ENCODE measurements at places on chromosomes 1 and 21.

DNA sequence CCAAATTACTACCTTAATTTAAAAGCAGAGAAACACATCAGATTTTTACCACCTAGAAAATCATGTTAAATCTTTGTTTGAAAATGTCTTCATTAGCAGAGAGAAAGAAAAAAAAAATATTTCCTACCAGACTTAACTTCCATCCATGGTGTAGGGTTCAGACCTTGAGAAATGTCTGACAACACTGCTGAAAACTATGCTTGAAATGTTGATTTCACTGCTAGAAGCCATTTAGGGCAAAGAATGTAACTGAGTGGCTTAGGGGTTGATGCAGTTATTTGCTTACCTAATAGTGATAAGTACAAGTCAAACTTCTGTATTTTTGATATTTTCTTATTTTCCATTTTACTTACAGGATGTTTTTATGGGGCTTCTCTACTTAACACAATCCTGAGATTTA lies 495.6 kb upstream of the NEGR1 start:
- H3K36me3 ChIP-seq: no peaks in the 10 kb centered on the region
- no peak overlapping the region for H3K4me3 ChIP-seq
- no peak for DNase-seq
- no peaks in the 10 kb centered on the region for H3K4me1 ChIP-seq

DNA sequence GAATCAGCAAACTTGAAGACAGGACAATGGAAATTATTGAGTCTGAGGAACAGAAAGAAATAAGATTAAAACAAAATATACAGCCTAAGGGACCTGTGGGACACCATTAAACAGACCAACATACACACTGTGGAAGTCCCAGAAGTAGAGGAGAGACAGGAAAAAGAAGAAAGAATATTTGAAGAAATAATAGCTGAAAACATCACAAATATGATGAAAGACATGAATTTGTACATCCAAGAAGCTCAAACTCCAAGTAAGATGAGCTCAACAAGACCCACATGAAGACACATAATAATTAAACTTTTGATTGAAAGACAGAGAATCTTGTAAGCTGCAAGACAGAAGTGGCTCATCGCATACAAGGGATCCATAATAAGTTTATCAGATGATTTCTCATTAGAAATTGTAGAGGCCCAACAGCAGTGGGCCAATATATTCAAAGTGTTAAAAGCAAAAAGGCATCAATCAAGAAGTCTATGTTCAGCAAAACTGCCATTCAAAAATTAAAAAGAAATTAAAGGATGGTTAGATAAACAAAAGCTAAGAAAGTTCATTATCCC lies 311.3 kb upstream of the ADGRL2 start:
- no peak for DNase-seq
- H3K4me3 ChIP-seq: no peak overlapping the region
- H3K27ac ChIP-seq: no peak overlapping the region
- H3K27me3 ChIP-seq: no peaks in the 10 kb centered on the region

GRCh38 chr1:196858811-196859210 lies 29.0 kb upstream of the CFHR4 start:
- no peak for DNase-seq
- H3K27ac ChIP-seq: no peak overlapping the region
- no peaks in the 10 kb centered on the region for H3K36me3 ChIP-seq
- H3K27me3 ChIP-seq: no peaks in the 10 kb centered on the region
- no peaks in the 10 kb centered on the region for H3K4me1 ChIP-seq
- H3K4me3 ChIP-seq: no peak overlapping the region

DNA sequence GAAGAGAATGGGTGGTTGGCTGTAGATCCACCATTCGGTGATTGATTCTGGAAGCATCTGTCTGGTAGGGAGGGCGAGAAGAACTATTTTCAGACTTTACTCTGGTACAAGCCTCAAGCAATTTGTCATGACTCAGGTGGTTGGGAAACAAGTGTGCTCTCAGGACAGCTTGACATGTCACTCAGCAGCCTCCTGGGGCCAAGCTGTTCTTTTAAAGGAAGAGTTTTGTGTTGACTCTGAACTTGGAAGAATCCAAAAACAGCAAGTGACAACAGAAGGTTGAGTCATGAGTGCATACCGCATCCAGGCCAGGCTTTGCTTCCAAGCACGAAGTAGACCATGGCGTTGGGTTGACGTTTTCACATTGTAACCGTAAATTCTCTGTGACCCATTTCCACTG lies 65.9 kb downstream of the CLIC6 start:
- no peaks in the 10 kb centered on the region for H3K4me1 ChIP-seq
- no peak overlapping the region for H3K27ac ChIP-seq
- H3K4me3 ChIP-seq: no peak overlapping the region
- peaks cover 28% of the 10 kb centered on the region for H3K27me3 ChIP-seq
- no peaks in the 10 kb centered on the region for H3K36me3 ChIP-seq

DNA sequence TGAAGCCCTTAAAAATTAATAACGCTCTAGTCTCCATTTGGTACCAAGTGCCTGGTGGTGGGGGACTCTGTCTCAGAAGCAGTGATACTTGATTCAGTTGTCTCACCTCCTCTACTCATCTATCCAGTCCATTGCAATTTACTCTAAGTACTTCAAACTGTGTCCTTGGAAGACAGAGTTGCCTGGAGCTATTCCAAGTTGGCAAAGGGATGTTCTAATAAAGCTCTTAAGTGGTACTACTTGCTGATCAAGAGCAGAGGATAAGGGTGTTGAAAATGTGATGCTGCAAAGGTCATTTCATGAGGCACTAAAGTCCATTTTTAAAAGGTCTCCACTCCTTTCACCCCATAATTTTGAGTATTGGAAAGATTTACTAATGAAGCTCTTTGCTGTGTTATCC lies 142.2 kb downstream of the NFIA start:
- H3K27me3 ChIP-seq: no peaks in the 10 kb centered on the region
- H3K4me1 ChIP-seq: no peaks in the 10 kb centered on the region
- DNase-seq: no peak
- H3K27ac ChIP-seq: no peak overlapping the region
- H3K4me3 ChIP-seq: no peak overlapping the region
- no peaks in the 10 kb centered on the region for H3K36me3 ChIP-seq

- H3K4me3 ChIP-seq: no peak overlapping the region
- H3K27ac ChIP-seq: no peak overlapping the region
- no peak for DNase-seq
Observed at GRCh38 chr21:36065497-36066036, 4.3 kb upstream of the CBR1 start.

DNA sequence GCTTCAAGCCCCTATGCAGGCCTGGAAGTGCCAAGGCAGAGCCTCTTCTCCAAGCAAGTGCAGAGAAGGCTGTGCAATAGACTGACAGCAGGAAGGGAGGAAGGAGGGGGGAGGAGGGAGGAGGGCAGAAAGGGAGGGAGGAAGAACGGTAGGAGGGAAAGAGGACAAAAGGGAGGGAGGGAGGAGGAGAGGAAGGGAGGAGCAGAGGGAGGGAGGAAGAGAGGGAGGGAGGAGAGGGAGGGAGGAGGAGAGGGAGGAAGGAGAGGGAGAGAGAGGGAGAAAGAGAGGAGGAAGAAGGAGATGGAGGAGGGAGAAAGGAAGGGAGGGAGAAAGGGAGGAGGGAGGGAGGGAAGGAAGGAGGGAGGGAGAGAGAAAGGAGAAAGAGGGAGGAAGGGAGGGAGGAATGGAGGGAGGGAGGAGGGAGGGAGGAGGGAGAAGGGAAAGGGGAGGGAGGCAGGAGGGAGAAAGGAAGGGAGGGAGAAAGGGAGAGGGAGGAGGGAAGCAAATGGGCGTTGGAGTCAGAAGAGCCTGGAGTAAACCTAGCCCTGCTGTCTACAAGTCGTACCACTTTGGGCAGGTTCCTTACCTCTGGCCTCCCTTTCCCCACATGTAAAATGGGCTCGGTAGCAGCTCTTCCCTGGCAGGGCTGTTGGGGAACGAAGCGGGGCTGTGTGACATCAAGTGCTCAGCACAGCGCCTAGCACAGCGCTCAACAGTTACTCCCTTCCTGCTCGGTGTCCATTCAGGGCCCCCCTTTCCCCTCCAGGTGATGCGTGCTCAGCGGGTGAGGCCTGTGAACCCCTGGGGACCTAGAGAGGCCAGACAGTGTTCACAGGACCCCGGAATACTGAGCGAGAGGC lies 244.6 kb downstream of the NPHP4 start:
- DNase-seq: no peak
- no peaks in the 10 kb centered on the region for H3K4me1 ChIP-seq
- H3K36me3 ChIP-seq: no peaks in the 10 kb centered on the region

- H3K4me1 ChIP-seq: no peaks in the 10 kb centered on the region
- no peak overlapping the region for H3K27ac ChIP-seq
- no peak for DNase-seq
- no peak overlapping the region for H3K4me3 ChIP-seq
- H3K27me3 ChIP-seq: peaks cover 5% of the 10 kb centered on the region
Observed at GRCh38 chr21:28464095-28464494, 528.6 kb downstream of the LTN1 start.

- H3K36me3 ChIP-seq: no peaks in the 10 kb centered on the region
- H3K27ac ChIP-seq: no peak overlapping the region
- no peak for DNase-seq
- H3K27me3 ChIP-seq: no peaks in the 10 kb centered on the region
- H3K4me3 ChIP-seq: no peak overlapping the region
Observed at GRCh38 chr1:232017057-232017456, 390.5 kb downstream of the DISC1 start.

GRCh38 chr1:57963581-57963980 lies 539.7 kb upstream of the DAB1 start:
- no peak overlapping the region for H3K27ac ChIP-seq
- no peak overlapping the region for H3K4me3 ChIP-seq
- H3K27me3 ChIP-seq: no peaks in the 10 kb centered on the region
- no peaks in the 10 kb centered on the region for H3K36me3 ChIP-seq
- no peak for DNase-seq
- no peaks in the 10 kb centered on the region for H3K4me1 ChIP-seq

DNA sequence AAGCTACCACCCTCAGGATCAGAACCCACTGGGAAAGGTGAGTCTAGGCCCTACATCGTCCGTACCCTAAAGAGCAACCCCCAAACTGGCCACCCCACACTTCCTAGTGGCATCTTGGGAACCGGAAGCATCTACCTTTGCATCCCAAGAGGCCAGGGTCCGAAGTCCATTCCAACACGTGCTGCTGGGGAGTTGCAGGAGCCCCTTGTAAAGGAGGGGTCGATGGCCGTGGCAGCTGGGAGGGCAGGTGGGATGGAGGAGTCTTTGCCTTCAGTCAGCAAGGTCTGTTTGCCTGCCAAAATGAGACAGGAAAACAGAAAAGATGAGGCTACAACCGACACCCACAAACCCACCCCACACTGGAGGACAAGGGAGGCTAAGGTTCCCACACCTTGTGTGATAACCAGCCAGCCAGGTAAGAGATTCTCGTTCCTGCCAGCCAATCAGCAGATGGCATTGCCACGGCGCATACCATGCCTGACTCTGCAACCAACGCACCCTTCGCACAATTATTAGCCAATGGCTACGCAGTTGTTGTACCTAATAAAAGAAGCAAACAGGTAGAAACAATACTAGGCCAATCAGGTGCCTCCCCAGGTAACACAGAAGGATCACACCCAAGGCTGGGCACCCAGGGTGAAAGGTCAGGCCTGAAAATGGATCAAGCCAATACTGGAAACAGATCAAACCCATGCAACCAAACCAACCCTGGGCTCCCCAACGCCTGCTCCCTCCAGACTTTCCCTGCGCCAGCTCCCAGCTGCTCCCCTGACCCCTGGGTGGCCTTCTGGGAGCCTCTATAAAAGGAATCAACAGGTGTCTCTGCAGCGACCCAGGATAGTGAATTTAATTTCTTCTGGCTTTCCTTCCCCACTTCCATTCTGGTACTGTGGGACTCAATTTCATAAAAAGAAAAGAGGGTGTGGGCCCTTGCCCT lies 35.6 kb downstream of the CASZ1 start:
- H3K4me3 ChIP-seq: no peak overlapping the region
- H3K36me3 ChIP-seq: no peaks in the 10 kb centered on the region
- H3K27me3 ChIP-seq: peaks cover 11% of the 10 kb centered on the region

- DNase-seq: no peak
- H3K27me3 ChIP-seq: no peaks in the 10 kb centered on the region
- H3K4me3 ChIP-seq: no peak overlapping the region
Observed at GRCh38 chr1:212152308-212152693, 116.8 kb downstream of the DTL start.

- H3K36me3 ChIP-seq: peaks cover 1% of the 10 kb centered on the region
- no peaks in the 10 kb centered on the region for H3K27me3 ChIP-seq
- H3K4me1 ChIP-seq: no peaks in the 10 kb centered on the region
- no peak for DNase-seq
Observed at GRCh38 chr1:97654876-97655585, 265.8 kb downstream of the DPYD start.

GRCh38 chr1:150150133-150151021 lies 661 bp downstream of the PLEKHO1 start:
- no peak for DNase-seq
- peak overlapping the region; percentile 95 for H3K4me3 ChIP-seq
- peaks cover 39% of the 10 kb centered on the region for H3K36me3 ChIP-seq

DNA sequence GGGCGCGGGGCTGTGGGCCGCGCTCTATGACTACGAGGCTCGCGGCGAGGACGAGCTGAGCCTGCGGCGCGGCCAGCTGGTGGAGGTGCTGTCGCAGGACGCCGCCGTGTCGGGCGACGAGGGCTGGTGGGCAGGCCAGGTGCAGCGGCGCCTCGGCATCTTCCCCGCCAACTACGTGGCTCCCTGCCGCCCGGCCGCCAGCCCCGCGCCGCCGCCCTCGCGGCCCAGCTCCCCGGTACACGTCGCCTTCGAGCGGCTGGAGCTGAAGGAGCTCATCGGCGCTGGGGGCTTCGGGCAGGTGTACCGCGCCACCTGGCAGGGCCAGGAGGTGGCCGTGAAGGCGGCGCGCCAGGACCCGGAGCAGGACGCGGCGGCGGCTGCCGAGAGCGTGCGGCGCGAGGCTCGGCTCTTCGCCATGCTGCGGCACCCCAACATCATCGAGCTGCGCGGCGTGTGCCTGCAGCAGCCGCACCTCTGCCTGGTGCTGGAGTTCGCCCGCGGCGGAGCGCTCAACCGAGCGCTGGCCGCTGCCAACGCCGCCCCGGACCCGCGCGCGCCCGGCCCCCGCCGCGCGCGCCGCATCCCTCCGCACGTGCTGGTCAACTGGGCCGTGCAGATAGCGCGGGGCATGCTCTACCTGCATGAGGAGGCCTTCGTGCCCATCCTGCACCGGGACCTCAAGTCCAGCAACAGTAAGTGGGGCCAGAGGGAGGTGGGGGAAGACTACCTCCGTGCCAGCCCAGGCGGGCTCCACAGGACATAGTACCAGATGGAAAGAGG lies 808 bp downstream of the MAP3K21 start:
- peaks cover 10% of the 10 kb centered on the region for H3K4me1 ChIP-seq
- no peaks in the 10 kb centered on the region for H3K36me3 ChIP-seq
- peak; percentile 25 for DNase-seq
- H3K4me3 ChIP-seq: peak overlapping the region; percentile 80
- peaks cover 19% of the 10 kb centered on the region for H3K27me3 ChIP-seq

DNA sequence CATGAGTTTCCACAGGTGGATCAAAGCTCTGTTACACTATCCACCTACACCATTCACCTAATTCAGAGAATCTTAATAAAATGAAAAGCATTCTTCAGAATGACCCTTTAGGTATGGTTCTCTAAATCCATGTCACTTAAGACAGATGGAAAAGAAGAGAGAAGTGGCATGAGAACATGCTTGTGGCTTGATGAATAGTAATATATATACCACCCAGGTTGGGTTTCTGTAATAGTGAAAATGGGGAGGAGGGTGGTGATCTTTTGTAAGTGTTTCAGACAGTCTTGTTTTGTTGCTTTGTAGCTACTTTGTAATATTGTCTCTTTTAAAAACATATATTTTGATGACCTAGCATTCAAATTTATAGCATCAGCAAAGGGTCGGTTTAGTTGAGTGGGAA lies 469.8 kb downstream of the USP25 start:
- no peak overlapping the region for H3K27ac ChIP-seq
- H3K36me3 ChIP-seq: no peaks in the 10 kb centered on the region
- H3K4me1 ChIP-seq: peaks cover 7% of the 10 kb centered on the region

GRCh38 chr1:48105165-48105564 lies 108.0 kb upstream of the TRABD2B start:
- H3K4me3 ChIP-seq: no peak overlapping the region
- no peak overlapping the region for H3K27ac ChIP-seq
- no peak for DNase-seq
- peaks cover 19% of the 10 kb centered on the region for H3K27me3 ChIP-seq

Data from stimulated activated naive B cell treated with anti-CD40 and anti-IgM and Interleukin-4, amounts not matched to agents 10 μg/mL and 1 μg/mL and 100 μg/mL, for 72 hours (primary cell).